ENCODE measurements at places on chromosomes 6 and 20.

DNA sequence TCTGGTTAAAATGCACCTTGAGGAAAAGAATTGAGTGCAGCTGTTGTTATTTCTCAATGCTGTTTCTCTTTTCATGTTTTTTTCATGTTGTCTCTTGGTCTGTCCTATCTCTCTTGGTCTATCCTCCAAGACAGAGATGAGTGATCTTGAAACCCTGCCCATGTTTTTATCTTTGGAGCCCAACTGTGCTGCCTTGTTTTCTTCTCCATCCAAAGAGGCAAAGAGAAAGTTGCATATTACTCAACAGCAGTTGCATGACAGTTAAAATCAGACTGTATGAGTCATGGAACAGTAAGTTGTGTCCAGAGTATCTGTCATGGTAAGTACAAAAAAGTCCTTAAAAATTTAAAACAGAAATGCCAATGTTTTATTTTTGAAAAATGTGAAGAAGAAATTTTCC lies 26.2 kb downstream of the BCAS1 start:
- peak; percentile 75 for DNase-seq

- DNase-seq: no peak
Measured at GRCh38 chr6:101395345-101395744, 1.8 kb downstream of the GRIK2 start.

- no peak for DNase-seq
Measured at GRCh38 chr6:133966654-133967329, 13.8 kb downstream of the TBPL1 start.

DNA sequence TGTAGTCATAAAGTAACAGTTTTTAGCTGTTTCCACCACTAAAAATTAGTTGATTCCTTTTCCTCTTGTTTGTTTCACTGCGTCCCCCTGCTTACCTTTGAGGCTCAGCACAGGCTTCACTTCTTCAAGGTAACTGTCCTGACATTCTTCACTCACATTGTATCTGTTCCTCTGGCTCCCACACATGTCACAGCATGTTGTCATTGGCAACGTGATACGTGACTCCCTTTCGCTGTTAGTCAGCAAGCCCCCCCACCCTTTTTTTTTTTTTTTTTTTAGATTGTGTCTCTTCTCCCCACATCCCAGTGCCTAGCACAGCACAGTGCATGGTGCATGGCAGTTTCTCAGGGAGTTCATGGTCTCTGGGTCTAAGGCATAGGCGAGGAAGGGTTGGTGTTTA lies 13.3 kb downstream of the VAPB start:
- no peak for DNase-seq

Data from skeletal muscle cell (primary cell).